Mesothelial cell of epicardium (in vitro differentiated cells): ENCODE measurements at places on chromosomes 3 and 15. TPM values are rescaled to one million over a fixed set of nuclear protein-coding genes. Genes with fewer than 3 reads are reported as not detected.

The EPHB3 gene
- 98.9 to 115 TPM (median 106 TPM) in 3 replicates for total RNA-seq

The VEPH1 gene
- total RNA-seq: 7.2 to 10.2 TPM (median 7.9 TPM) in 3 replicates

The ARL13B gene
- total RNA-seq: 12.1 to 14.1 TPM (median 13.6 TPM) in 3 replicates

DNA sequence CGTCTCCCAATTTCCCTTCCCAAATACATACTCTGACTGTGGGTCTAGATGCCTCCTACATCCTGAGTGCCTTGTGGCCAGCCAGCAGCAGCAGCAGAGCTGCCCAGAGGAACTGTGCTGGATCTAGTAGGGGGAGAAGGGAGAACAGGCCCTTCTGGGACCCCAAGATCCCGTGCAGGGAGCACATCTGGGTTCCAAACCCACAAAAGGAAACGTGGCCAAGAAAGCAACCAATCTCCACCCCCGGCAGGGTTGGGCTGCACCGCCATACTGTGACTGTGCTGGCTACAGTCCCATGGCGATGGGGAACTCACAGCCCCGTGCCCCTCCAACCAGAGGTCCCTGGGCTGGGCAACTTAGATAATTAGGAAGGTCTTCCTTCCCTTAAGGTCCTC, 86.3 kb downstream of the PPCDC start:
- H3K27ac ChIP-seq: no peak overlapping the region
- peaks cover 12% of the 10 kb centered on the region for H3K36me3 ChIP-seq
- H3K4me1 ChIP-seq: peaks cover 19% of the 10 kb centered on the region

The FANCD2OS gene
- total RNA-seq: not detected in 3 replicates

The FSIP1 gene
- 0.50 to 0.89 TPM (median 0.74 TPM) in 3 replicates for total RNA-seq

The ACTC1 gene
- 4.8 to 5.5 TPM (median 5.4 TPM) in 3 replicates for total RNA-seq

DNA sequence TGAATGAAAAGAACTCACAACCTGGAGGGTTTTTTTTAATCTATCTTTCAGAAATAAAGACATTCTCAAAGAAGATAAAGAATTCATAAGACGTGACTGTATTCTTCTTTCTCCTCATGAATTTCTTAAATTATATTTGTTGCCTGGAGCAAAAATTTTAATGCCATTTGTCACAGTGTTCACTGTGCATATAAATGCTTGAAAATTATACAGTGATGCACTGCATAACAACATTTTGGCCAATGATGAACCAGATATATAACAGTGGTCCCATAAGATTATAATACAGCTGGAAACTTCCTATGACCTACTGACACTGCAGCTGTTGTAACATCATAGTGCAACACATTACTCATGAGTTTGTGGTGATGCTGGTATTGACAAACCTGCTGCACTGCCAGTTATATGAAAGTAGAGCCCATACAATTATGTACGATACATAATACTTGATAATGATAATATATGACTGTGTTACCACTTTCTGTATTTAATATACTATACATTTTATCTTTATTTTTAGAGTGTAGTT, 67.3 kb downstream of the P2RY1 start:
- no peaks in the 10 kb centered on the region for H3K4me1 ChIP-seq
- H3K27ac ChIP-seq: no peak overlapping the region
- H3K36me3 ChIP-seq: no peaks in the 10 kb centered on the region

DNA sequence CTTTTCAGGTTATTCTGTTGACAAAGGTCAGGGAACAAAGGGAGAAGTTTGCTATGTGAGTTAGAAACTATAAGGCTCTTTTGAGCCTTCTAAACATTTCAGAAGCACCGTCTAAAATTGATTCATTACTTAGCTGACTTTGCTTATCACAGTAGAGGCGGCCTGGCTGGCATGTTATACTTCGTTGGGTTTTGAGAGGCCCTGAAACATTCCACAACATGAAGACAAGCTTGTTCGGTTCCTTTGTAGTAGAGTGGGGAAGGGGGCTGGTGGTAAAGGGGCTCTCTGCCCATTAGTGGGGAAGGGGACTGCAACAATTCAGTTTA, 23.6 kb downstream of the ZBTB38 start:
- peak overlapping the region; percentile 86 for H3K27ac ChIP-seq
- no peaks in the 10 kb centered on the region for H3K27me3 ChIP-seq
- H3K4me3 ChIP-seq: no peak overlapping the region
- no peak for DNase-seq
- H3K4me1 ChIP-seq: peaks cover 50% of the 10 kb centered on the region
